ENCODE measurements at places on chromosomes 12 and 14. TPM values are rescaled to one million over a fixed set of nuclear protein-coding genes. Genes with fewer than 3 reads are reported as not detected.

The COX8C gene
- total RNA-seq = not detected

The DCN gene
- 590 TPM for total RNA-seq

The INHBC gene
- not detected for total RNA-seq

The KRT73 gene
- not detected for total RNA-seq

GRCh38 chr14:69291396-69291795 lies 31.4 kb downstream of the GALNT16 start:
- H3K27me3 ChIP-seq = no peaks in the 10 kb centered on the region
- H3K36me3 ChIP-seq = no peaks in the 10 kb centered on the region
- no peak overlapping the region for H3K4me3 ChIP-seq
- H3K4me1 ChIP-seq = no peaks in the 10 kb centered on the region
- H3K27ac ChIP-seq = peak overlapping the region; percentile 22

DNA sequence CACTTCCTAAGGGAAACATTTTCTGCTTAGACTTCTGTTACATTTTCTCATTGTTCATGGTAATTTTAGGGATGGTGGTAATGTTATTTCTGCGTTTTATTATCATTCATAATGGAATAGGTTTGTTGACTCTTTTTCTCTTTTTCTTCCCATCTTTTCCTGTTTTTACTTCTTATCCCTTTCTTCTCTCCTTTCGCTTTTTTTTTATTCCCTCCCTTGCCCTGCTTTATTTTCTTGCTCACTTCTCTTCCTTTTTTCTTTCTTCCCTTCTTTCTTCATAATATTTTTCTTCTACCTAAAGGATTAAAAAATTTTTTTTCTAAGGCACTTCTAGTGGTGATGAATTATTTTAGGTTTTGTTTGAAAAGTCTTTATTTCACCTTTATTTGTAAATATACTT lies 45.6 kb downstream of the CNOT2 start:
- H3K27ac ChIP-seq = no peak overlapping the region
- peaks cover 11% of the 10 kb centered on the region for H3K36me3 ChIP-seq
- no peak overlapping the region for H3K4me3 ChIP-seq
- H3K27me3 ChIP-seq = no peaks in the 10 kb centered on the region
- DNase-seq = no peak

- H3K4me3 ChIP-seq = no peak overlapping the region
- DNase-seq = peak; percentile 62
- no peaks in the 10 kb centered on the region for H3K27me3 ChIP-seq
- peaks cover 52% of the 10 kb centered on the region for H3K36me3 ChIP-seq
- peak overlapping the region; percentile 32 for H3K27ac ChIP-seq
- no peaks in the 10 kb centered on the region for H3K4me1 ChIP-seq
Observed at GRCh38 chr12:49763006-49763591, 21.7 kb downstream of the TMBIM6 start.

DNA sequence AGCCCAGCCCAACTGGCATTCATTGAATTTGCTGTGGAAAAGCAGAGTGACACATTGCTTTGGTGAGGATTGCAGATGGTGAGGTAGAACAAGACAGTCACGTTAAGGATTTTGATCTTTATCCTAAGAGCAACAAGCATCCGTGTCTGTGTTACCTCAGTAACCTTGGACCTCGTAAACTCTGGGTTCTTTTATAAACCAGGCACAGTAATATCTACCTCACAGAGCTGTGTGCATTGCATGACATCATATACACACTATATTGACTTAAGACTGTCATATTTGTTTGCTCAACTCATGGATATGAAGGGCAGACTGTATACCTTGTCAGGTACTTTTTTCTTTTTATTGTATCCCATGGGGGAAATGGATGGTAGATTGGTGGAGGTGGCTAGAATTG lies 156.2 kb downstream of the ETV6 start:
- H3K27me3 ChIP-seq = no peaks in the 10 kb centered on the region
- peaks cover 2% of the 10 kb centered on the region for H3K36me3 ChIP-seq

GRCh38 chr14:58733451-58734208 lies 95.9 kb downstream of the DACT1 start:
- H3K36me3 ChIP-seq = no peaks in the 10 kb centered on the region
- no peak overlapping the region for H3K4me3 ChIP-seq
- H3K27ac ChIP-seq = no peak overlapping the region
- H3K27me3 ChIP-seq = no peaks in the 10 kb centered on the region

GRCh38 chr12:104863296-104863948 lies 94.7 kb downstream of the SLC41A2 start:
- no peaks in the 10 kb centered on the region for H3K36me3 ChIP-seq

DNA sequence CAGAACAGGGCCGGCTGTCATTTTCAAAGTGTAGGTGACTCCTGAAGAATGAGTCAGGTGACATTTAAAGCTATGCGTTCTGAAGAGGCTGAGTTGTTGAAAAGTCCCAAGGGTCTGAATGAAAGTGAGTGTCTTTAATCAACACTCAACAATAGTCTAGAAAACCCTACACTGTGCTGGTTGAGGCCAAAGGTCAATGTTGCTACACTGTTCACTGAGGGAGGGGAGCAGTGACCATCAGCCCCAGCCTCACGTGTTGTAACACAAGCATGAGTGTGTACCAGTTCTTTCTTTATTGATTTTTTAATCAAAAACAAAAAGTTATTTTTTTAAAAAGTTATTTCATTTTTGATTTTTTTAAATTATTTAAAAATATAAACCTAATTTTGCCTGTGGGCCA lies 418.8 kb upstream of the LRFN5 start:
- H3K36me3 ChIP-seq = no peaks in the 10 kb centered on the region
- no peak overlapping the region for H3K27ac ChIP-seq
- no peaks in the 10 kb centered on the region for H3K4me1 ChIP-seq
- H3K4me3 ChIP-seq = no peak overlapping the region

DNA sequence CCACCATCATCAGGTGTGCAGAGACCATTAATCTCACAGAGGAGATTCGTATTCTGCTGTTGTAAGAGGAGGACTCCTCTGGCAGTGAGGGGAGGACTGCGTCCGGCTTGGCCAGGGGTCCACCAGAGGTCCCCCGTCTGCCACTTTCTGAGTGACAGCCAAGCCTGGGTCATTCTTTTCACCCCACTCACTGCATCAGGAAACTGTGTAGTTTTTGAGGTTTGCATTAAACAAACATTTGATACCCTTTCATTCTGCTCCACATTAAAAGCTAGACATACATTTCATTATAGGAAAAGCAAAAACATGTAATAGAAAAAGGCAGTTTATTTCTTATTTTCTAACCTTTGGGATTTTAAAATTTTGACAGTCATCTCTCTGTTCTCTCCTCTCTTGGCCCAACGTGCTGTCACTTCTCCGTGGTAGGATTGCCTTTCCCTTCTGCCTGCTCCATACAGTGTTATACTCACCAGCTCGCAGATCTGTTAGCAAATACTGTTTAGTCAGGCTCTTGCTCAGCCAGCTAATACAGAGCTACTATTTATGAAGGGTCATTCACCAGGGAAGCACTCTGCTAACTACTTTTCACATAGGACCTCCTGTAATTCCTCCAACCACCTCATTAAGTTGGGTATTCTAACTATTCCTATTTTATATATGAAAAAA lies 99.3 kb downstream of the PELI2 start:
- H3K4me3 ChIP-seq = no peak overlapping the region
- no peaks in the 10 kb centered on the region for H3K36me3 ChIP-seq
- H3K27ac ChIP-seq = no peak overlapping the region
- H3K27me3 ChIP-seq = no peaks in the 10 kb centered on the region
- peaks cover 53% of the 10 kb centered on the region for H3K4me1 ChIP-seq

- no peak for DNase-seq
- H3K27me3 ChIP-seq = no peaks in the 10 kb centered on the region
- peaks cover 24% of the 10 kb centered on the region for H3K4me1 ChIP-seq
- H3K4me3 ChIP-seq = no peak overlapping the region
- H3K36me3 ChIP-seq = no peaks in the 10 kb centered on the region
Observed at GRCh38 chr12:94790825-94791224, 140.5 kb upstream of the TMCC3 start.

All from lung (tissue), 17 donors.